ENCODE measurements at places on chromosomes 5 and 9.

- peak; percentile 60 for DNase-seq
Observed at GRCh38 chr5:138230981-138231589, 18.0 kb upstream of the CDC23 start.

DNA sequence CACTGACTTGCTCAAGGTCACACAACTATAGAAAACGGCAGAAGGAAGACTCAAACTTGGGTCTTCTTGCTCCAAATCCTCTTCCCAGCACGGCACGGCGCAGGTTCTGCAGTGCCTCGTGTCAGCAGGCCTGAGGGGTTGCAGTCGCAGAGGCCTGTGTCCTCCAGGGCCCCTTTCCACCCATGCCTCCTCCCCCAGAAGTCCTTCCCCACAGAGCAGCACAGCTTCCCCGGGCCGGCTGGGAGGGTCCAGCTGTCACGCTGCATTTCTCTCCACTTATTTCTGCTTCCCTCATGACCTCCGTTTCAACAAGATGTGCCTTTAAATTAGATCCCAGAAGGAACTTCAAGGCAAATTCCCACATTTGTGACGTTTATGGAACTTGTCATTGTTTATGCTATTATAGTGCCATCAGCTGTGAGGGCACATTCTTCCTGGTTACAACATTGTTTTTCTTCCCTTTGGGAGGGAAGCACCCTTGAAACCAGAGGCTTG, 148.4 kb downstream of the C5orf15 start:
- DNase-seq = peak; percentile 15

GRCh38 chr5:72842816-72843215, 26.4 kb downstream of the TNPO1 start:
- DNase-seq = peak; percentile 84

DNA sequence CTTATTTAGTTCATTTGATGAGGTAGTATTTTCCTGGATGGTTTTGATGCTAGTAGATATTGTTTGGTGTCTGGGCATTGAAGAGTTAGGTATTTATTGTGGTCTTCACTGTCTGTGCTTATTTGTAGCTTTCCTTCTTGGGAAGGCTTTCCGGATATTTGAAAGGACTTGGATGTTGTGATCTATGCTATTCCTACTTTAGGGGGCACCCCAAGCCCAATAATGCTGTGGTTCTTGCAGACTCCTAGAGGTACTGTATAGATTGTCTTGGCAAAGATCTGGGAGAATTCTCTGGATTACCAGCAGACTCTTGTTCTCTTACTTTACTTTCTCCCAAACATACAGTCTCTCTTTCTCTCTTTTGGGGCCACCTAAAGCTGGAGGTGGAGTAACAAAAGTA, 315.7 kb downstream of the MAT2B start:
- DNase-seq = no peak

GRCh38 chr9:121649476-121650216, 1.8 kb upstream of the DAB2IP start:
- no peak for DNase-seq

DNA sequence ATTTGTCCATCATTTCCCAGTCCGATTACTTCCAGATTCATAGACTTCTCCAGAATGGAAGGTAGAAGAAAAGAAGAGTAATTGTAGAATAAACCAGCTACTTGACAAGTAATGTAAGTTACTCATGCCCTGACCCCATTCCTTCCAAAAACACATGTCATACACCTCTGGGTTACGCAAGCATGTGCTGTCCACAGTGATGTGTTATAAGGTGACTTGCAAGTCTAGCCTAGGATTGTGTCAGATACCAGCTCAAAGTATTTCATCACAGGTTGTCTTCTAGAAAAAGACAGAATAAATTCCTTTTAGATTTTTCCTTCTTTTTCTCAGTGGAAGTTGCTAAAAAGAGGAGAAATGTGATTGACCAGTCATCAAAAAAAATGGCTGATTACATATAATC, 8.0 kb upstream of the TLR4 start:
- DNase-seq = no peak

GRCh38 chr9:77128125-77128789, 49.1 kb upstream of the VPS13A start:
- DNase-seq = no peak

DNA sequence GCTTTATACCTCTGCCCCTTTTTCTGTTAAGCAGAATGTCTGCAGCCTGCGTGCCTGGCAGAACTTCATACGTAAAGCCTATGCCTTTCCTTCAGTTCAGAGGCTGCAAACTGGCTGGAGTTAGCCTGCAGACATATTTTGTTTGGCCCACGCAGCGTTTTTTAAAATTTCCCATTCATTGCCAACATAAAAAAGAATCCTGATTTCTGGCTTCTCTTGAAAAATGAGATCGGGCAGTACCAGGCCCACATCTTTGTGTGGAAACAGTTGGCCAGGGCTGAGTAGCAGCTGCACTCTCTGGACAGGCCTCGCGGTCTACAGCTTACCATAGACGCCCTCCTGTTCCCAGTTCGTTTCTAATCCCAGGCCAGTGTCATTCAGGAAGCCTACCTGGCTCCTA, 104.4 kb downstream of the SMARCA2 start:
- DNase-seq = no peak

DNA sequence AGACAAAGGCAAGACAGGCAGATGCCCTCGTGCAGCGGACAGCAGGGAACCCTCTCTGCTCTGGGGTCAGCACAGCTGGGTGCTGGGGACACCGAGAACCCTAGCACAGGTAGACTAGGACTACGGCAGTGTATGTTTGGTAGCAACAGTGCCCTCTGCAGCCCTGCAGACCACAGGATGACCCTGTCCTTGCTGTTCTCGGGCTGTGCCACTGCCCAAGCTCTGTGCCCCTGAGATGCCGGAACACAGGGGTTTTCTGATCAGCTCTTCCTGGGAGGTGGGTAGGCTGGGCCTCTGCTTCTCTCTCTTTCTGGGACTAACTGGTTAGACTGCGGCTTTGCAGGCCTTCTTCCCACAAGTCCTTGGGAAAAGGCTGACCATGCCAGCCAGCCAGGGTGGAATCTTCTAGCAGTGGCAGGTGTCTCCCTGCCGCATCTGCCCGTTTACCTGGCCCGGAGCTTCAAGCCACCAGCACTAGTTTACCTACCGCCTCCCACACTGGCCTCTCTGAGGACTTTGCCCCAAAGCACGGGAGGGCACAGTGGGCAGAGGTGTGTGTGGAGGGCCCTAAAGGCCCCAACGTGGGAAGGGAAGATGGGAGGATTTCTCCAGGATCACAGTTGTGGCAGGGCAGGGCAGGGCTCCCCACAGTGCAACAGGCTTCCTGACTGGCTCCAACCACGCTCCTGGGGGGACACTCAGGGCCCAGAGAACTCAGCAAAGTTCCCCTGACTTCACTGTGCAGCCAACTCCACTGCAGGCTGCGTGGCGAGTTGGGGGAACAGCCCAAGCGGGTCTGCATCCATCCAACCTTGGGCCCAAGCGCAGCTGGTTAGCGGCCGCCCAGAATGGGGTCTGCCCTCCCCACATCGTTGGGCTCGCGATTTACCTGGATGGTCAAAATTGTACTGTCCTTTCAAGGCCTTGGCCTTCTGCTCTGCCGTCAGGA, 1.2 kb downstream of the UCK1 start:
- DNase-seq = no peak

GRCh38 chr9:84937180-84937579, 267.7 kb downstream of the NTRK2 start:
- DNase-seq = no peak

- no peak for DNase-seq
Observed at GRCh38 chr9:5113994-5114748, 71.3 kb downstream of the INSL6 start.

- DNase-seq = no peak
Observed at GRCh38 chr5:25579111-25579510, 934.3 kb upstream of the CDH10 start.

DNA sequence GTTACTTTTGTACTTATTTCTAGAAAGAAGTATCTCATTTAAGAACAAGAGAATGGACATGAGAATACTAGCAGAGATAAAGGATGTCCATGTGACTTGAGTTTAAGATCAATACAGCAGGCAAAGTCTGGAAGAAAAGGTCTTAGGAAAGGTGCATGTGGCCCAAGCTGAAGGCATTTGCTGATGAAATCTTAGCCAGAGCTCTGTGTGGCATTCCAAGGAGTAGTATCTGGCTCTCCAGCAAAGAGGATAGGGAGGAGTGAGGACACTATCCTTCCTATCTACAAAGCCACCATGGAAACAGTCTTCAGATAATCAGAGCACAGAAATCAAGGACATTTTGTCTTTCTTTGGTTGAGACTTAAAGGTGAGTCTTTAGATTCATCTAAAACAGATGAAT, 244.1 kb upstream of the RGMB start:
- no peak for DNase-seq

DNA sequence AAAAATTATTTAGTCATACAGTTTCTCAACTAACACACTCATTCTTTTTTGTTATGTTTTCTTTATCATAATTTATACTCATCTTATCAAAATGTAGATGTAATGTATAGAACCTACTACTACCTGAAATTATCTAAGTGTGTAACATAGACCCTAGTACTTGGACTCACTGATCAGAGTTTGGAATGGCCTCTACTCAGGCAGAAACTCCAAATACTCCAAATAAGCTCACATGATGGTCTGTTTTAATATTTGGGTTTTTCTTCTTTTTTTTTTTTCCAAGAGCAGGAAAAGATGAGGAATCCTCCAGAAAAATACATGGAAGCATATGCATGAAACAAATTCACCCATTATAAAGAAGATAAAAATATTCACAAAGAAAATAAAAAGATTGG, 126.3 kb downstream of the PDE4D start:
- DNase-seq = no peak

DNA sequence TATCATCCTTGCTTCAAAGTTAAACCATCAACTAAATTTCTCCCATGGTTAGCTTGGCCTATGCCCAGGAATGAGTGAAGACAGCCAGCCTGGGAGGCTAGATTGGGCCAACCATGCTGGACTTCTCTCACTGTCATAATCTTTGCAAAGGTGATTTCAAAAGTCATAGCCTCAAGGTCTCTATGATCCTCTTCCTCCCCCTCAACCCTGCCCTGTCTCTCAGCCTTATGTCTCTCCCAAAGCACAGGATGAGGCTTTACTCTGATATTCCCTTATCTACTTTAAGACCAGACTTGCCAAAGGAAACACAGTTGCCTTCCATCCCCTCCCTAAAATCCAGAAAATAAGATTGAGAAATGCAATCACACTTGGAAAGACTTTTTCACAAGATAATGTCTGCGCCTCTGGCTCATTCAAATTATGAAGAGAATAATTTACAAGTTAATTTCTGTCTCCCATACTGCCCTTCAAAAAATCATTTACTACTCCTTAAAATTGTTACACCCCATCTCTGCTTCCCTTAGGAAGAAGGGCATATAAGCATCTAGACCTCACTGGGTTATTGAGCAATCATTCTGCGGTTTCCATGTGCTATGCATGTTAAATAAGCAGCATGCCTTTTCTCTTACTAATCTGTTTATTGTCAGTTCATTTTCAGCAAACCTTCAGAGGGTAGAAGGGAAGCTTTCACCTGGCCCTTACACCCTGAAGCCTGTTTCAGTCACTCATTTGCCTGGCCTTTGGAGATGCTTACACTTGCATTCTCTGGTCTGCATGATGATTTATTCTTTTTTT, 113.8 kb upstream of the ANKRD55 start:
- DNase-seq = peak; percentile 89

DNA sequence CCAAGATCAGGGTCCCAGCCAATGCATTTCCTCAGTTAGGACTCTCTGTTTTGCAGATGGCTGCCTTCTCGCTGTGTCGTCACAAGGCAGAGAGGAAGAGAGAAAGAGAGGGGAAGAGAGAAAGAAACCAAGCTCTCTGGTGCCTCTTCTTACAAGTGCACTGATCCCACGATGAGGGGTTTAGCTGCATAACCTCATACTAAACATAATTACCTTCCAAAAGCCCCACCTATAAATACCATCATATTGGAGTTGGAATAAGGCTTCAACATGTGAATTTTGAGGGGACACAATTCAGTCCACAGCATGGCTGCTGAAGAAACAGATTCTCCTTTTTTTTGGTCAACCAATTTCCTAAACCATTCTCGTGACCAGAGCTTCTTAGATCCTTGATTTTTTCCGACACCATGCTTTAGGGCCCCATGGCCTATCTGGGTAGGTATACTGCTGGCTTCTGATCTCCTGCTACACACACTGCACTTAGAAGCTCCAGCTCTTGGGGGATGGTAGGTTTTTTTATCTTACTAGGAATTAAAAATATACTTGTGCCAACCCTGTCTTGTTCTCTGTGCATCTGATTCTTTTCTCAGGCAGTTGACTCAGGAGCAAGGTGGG, 5.1 kb downstream of the CAMK4 start:
- DNase-seq = no peak

- DNase-seq = no peak
Observed at GRCh38 chr5:40010436-40010835, 585.7 kb upstream of the DAB2 start.

DNA sequence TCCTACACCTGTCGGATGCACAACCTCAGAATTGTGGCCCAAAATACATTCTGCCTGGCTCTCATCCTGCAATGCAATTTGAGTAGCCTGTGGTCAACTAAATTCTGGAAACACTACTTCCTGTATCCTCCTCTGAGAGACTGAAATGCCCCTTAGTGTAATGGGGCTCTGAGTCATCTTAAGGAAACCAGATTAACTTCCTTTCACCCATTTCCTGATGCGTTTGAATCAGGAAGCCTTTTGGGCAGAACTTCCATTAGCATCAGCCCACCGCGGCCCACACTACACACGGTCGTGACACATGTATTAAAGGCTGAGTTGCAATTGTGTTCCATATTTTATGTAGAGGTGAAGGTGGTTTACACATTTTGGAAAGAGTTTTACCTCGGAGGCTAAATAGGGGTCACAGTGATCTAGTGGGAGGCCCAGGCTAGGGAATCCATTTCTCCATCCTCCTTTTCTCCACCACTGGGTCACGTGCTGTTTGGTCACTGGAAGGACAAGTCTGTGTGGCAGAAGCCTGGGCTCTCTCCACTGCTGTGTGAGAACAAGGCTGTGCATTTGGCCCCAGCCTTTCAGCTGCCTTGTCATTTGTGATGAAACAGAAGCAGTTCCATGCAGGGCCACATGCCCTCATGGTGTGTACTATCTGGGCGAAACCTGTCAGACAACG, 55.9 kb downstream of the DAP start:
- DNase-seq = peak; percentile 58

- DNase-seq = no peak
Observed at GRCh38 chr9:125635888-125636287, 71.1 kb downstream of the MAPKAP1 start.

DNA sequence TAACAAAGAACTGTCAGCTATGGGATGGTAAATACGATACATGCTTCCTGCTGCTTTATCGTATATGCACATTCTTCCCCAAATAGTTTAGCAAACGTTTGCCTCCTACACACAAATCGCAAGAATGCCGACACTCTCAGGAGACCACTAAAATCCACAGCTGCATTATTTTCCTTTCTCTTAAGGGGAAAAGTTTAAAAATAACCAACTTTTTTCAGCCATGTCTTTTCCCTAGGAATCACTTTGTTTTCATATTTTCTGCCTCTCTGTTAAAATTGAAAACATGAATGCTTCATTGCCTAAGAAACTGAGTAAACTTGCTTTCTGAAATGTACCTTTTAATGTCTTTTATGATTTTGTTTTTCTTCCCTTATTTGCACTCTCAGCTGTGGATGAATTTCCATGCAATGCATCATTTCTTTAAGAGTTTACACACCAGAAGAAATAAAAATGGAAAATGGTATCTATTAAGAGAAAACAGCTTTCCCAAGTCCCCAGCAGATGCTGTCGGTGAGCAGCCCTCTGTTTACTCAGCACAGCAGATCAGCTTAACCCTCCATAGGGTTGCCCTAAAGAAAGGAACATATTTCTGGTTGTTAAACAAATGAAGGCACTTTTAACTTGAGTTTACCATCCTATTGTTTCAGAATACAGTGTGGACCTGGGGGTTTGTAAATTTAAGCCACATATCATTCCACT, 66.2 kb downstream of the IZUMO3 start:
- DNase-seq = peak; percentile 48

Measured in fibroblast of skin of back (primary cell).